ENCODE measurements at places on chromosomes 12 and 14.

- no peak for DNase-seq
Observed at GRCh38 chr14:36784541-36784940, 122.9 kb downstream of the PAX9 start.

- no peak for DNase-seq
Observed at GRCh38 chr14:61280092-61280525, 1.0 kb downstream of the TMEM30B start.

GRCh38 chr14:43877351-43877960, 629.6 kb downstream of the FSCB start:
- DNase-seq, result no peak

DNA sequence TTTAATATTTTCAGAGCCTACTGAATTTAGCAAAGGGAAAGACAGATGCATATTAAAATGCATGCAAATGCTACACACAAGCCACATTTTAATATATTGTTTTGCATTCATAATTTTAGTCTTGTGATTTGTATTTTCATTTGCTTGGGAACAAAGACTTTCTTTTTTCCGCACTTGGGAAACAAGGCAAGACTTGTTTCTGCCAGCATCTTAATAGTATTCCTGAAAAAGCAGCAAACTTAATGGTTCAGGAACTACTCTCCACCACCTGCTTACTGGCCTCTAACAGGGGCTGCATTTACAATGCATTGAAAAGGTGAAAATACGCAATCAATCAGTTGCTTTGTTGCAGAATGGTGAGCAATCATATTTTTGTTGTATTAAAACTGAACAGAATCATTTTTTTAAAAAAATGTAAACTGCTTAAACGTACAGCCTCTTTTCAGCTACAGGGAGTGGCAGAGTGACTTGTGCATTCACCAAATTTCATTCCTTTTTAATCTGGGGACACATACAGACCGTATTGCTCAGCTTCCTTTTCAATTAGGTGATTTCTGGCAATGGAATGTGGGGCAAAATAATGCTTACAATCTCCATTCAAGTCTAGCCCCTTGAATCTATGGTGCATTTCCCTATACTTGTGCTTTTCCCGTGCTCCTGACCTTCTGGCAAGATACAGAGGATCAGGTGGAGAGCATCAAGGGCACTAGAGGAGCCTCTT, 144.1 kb upstream of the BTG1 start:
- no peak for DNase-seq

GRCh38 chr12:113135178-113136127, at the start of gene RASAL1:
TSS of gene RASAL1 (minus strand) at chr12:113135761. CDS start at chr12:113135462, 299 bp downstream.
- DNase-seq, result peak; percentile 17

GRCh38 chr12:124302241-124302806, 7.4 kb downstream of the RFLNA start:
- no peak for DNase-seq

DNA sequence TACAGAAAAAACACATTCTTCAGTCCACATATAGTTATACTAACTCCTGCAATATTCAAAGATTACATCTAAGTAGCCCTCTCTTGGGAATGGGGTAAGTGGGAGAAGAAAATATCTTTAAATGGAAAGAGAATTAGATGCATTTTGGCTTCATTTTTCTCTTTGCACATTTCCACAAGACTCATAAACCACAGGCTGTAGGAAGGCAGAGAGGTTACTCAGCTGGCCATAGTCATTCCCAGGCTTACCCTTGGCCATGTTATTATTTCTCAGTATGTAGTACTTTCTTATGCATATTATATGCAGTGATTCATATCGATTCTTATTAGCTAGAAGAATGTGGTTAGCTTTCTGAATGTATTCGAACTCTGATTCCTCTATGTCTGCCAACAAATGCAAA, 92.2 kb downstream of the PTPRR start:
- DNase-seq, result no peak

DNA sequence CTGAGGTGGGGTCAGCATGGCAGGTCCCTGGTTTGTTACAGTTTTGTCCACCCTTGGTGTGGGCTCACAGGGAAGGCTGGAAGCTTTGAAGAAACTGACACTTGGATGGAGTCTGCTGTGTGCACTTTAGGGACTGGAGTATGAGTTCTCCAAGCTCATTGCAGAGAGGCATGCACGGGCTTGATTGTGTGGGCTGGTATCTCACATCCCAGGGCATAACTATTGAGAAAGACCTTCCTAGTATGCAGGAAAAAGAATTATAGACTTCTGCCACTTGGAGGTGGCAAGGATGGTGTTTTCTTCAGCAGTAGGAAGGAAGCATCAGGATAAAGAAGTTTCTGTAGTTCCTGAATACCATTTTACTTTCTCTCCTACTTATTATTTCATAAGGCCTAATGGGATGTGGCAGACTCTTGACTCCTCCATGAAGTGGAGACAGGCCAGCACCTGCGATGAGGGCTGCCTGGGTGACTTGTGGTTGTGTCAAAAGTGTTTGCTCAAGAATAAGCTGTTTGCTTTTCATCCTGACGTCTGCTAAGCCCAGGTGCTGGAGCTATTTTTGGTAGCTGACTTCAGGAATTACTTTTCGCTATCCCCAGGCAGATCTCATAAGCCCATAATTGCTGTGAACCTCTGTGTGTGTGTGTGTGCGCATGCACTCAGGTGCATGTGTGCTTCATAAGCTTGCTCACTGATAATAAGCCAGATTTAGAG, 125.8 kb downstream of the KTN1 start:
- DNase-seq, result no peak

- no peak for DNase-seq
Observed at GRCh38 chr14:66009089-66009488, 477.1 kb upstream of the CCDC196 start.

GRCh38 chr12:116517431-116518045, 41.6 kb upstream of the MAP1LC3B2 start:
- no peak for DNase-seq

All from stimulated activated CD8-positive, alpha-beta memory T cell treated with anti-CD3 and anti-CD28 coated beads, Interleukin-7, amount 100 ng/mL, for 1 hour (primary cell).